Activated CD4-positive, CD25-positive, alpha-beta regulatory T cell (primary cell): ENCODE measurements at places on chromosomes 5 and 9.

DNA sequence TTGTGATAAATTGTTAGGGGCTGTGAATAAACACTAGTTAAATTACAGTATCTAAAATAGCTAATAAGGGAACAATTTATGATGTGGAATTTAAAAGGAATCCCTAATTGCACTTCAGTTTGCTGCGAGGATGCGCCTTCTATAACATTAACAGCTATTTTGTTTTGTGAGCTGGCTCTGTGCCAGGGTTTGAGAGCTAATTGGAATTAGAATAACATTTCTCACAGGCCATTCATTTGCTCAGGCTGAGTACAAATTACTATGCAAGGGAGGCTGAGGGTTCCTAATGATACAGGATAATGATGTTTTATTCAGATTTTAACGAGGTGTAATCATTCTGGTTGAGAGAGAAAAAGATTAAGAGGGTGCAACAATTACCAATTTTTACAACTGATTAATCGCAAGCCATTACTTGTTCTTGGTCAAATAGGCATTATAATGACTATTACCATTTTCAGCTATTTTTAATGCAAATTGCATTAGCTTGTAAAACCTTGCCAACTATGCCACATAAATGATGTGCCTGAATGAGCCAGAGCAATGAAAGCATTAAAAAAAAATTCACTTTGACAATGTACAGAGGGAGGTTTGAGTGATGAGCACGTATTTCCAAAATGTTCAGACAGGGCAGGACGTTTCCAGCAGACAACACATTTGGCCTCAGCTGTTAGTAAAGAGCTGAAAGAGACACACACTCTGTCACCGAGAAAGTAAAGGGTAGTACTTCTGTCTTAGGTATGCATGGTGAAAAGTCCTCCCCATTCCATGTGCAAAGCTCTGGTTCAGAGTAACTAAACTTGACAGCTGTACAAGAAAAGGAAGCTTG is 576.5 kb downstream of the TLE1 start:
- no peak for DNase-seq

DNA sequence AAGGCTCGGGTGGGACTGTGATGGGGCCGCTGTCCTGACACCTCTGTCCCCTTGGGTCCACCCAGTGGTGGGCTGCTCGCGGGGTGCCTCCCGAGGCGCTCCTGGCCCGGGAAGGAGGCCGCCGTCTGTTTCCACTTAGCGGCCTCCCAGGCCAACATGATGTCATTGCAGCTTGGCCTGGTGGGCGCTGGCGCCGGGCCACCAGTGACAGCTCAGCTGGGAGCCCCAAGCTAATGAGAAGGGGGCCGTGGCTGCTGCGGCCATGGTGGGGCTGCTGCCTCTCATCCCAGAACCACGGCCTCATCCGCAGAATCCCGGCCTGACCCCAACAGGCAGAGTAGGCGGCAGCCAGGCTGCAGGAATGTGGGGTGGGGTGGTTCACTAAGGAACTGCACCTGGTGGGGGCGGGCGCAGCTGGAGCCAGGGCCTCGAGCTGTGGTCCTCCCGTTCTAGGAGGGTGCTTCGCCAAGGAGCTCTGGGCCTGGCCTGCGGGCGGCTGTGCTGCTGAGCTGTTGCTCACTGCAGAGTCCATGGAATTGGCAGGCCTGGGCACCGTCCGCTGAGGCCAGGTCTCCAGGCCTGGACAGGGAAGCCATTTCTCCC is 123.5 kb upstream of the COL5A1 start:
- DNase-seq = no peak

GRCh38 chr5:158368686-158369085 is 509.7 kb upstream of the CLINT1 start:
- DNase-seq = no peak

GRCh38 chr9:4748612-4749011 is 7.6 kb upstream of the AK3 start:
- DNase-seq = no peak

GRCh38 chr5:36239370-36240293 is 2.1 kb downstream of the NADK2 start:
- no peak for DNase-seq

GRCh38 chr5:152246401-152246800 is 158.7 kb downstream of the NMUR2 start:
- no peak for DNase-seq

DNA sequence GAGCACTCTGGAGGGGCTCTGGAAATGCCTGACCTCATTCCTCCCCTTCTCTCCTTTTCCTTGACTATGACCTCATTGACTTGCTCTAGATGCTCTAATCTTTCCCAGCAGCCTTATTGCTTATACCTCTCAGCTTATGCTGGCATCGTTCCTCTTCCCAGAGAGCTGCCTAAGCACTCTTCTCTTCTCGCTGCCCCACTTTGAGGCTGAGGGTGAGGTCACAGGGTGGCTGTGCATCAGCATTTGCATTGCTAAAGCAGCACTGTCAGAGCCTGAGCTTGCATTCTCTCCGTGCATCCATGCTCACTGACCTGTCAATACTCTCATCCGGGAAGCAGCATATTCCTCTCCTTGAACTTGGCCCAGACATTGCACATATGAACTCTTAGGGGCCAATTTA is 96.4 kb upstream of the NTRK2 start:
- no peak for DNase-seq

GRCh38 chr5:14928661-14929060 is 57.1 kb upstream of the ANKH start:
- no peak for DNase-seq

DNA sequence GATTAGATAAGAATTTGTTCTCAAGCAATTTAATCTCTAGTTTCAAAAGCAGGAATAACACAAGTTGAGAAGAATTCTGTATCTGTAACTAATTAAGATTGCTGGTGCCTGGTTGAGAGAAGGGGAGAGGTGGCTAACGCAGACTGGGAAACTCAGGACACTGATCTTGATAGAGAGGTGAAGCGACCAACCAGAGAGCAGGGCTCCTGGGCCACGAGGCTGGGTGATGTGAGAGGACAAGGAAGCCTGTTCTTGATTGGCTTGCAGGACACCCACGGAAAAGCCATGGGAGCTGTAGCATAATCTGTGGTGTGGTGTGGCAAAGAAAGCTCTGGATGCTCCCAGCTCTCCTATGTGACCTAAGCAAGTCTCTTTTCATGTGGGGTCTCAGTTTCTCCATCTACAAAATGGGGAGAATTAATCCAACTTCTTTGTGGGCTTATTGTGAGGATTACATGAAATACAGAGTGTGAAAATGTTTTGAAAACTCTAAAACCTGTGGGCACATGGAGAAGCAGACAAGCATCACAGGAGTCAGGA is 594.1 kb upstream of the BRINP1 start:
- DNase-seq = no peak

- no peak for DNase-seq
These were observed 20.9 kb downstream of the CDHR2 start for GRCh38 chr5:176570044-176570443.

GRCh38 chr5:17794201-17794600 is 159.9 kb downstream of the TAF11L14 start:
- DNase-seq = no peak

DNA sequence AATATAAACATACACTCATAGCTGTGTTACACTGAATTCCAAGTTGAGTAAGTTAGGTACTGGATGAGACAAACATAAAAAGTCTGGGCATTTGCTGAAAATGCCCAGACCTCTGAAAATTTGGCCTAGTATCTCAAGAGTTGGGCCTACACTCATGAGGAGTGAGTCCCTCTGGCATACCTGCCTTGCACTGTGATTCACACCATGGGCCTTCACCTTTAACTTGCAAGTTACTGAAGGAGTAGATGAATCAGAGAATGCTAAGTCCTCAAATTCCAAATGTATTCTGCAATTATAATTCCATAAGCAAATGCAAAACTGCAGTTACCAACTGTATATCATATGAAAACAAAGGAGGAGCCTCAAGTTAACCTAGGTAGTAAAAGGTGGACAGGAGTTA is 32.3 kb upstream of the C9orf40 start:
- no peak for DNase-seq

DNA sequence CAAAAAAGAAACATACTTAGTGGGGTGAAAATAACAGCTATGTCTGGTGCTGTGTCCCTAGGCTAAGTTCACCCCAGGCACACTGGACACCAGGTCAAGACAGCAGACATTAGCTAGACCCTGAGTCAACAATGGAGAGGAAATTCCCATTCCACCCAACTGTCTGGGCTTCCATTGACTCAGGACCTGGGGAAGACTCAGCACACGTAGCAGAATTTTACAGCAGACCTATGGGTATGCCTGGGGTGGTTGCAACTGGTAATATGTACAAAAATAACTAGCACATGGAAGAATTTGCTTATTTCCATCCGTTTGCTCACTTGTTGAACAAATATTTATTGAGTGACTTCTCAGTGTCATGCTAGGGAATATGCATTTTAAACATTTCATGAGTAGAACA is 117.0 kb downstream of the GAS1 start:
- DNase-seq = no peak

- no peak for DNase-seq
These were observed 53.4 kb downstream of the COL23A1 start for GRCh38 chr5:178536541-178537466.

- DNase-seq = no peak
These were observed 105.3 kb downstream of the TRIM36 start for GRCh38 chr5:115064380-115064779.

GRCh38 chr5:169629847-169630548 is 7.1 kb upstream of the DOCK2 start:
- DNase-seq = no peak

GRCh38 chr9:2919347-2919746 is 75.5 kb upstream of the PUM3 start:
- DNase-seq = no peak

GRCh38 chr9:35395706-35396101 is 94.2 kb upstream of the RUSC2 start:
- no peak for DNase-seq

- no peak for DNase-seq
These were observed 77.4 kb downstream of the ATPSCKMT start for GRCh38 chr5:10172247-10172646.

DNA sequence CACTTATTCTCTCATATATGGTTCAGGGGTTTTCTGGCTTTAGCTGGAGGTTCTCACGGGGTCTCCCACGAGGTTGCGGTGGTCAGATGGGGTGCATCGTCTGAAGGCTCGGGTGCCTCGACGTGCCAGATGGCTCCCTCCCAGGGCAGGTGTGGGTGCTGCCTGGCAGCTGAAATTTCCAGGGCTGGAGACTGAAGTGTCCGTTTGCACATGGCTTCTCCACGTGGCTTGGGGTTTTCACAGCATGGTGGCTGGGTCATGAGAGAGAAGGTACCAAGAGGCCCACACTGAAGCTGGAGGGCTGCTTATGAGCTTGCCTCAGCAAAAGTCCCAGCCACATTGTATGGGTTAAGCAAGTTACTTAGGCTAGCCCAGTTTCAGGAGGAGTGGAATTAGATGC is 218.6 kb downstream of the AGTPBP1 start:
- no peak for DNase-seq

DNA sequence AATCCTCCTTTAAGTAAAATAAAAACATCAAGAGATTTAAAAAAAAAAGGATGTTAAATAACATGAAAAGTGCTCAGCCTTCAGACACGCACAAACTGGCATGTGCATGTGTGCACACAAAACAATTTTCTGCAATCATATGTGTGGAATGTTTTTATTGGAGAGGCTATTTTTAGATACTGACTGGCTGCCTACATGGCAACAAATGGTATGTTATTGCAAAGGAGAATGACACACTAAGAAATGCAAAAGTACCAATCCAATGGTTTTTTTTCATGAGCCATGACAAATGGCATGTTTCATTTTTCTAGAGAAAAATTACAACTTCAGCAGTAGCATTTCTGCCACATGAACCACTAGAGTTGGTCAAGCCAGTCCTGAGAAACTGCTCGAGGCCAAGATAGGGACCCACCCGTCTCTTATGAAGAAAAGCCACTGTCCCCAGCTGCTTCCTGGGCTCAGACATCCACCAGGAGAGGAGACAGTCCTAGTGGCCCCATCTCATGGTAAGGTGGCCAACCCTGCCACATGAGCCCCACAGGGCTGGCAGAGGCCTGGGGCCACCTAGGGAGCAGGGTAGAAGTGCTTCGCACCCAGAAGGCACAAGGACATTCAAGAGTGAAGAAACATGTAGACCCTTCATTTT is 116.4 kb downstream of the MYO10 start:
- DNase-seq = no peak

- DNase-seq = no peak
These were observed 22.3 kb upstream of the ZNF474 start for GRCh38 chr5:122107016-122107415.

- no peak for DNase-seq
These were observed 409.5 kb upstream of the ITGA1 start for GRCh38 chr5:52378237-52378636.

- no peak for DNase-seq
These were observed 308.1 kb upstream of the ADCY2 start for GRCh38 chr5:7087719-7088297.

GRCh38 chr9:124423591-124423990 is 8.3 kb upstream of the PSMB7 start:
- DNase-seq = no peak

GRCh38 chr5:141849415-141850243 is 28.6 kb downstream of the PCDH1 start:
- DNase-seq = peak; percentile 32

DNA sequence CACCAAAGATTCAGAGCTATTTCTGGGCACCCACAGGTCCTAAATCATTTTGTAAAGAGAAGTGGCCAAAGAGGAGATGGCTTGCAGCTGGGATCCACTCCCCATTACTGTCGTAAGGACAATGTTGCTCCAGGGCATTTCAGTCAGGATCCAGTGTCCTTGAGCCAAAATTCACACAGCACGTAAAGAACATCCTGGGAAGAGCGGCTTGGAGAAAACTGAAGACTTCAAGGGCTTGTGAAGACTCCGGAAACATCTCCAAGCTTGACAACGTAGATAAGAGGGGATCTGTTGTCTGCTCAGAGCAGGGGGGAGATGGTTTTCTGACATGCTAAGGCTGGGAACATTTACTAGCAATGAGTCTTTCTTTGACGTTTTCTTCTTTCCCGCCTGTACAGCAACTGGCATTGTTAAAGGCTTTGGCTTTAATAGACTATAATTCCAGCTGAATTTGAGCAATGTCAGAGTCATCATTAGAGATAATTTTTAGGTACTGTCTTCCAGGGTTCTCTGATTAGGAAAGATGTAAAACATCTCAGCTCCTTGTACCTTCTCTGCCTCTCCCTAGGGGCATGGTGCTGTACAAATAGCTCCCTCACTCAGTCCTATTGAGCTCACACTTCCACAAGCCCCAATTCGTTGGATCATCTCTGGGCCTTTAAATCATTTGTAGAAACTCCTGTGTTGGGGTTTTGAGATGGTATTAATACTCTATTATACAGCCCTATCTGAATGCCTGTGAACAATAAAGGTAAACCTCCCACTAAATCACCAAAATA is 39.7 kb downstream of the EGFLAM start:
- DNase-seq = no peak

DNA sequence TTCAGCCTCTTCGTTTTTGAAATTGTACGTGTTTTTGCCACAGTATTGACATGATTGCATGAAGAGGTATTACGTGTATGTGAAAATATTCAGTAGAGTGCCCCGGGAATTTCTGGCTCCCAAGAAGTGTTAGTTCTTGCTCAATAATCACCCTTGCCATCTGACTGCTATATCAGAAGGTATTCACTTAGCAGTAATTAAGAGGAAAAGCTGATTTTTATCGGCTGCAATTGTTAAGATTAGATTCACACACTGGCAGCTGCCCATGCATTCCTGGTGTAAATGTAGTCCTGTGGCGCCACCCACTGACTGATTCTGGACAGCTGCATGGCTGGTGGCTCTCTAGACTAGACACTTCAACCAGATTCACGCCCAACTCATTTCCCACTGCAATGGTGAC is 440.1 kb upstream of the ADAMTS16 start:
- DNase-seq = no peak
